A375 (cell line): ENCODE measurements at places on chromosomes 6 and 20. TPM values are rescaled to one million over a fixed set of nuclear protein-coding genes. Genes with fewer than 3 reads are reported as not detected.

IL17A gene
- total RNA-seq, result not detected in 2 replicates

CCN2 gene
- total RNA-seq, result 40.6 and 43.2 TPM in 2 replicates

TSBP1 gene
- total RNA-seq, result 0.08 TPM in 1 of 2 replicates, not detected in the other

ADGRF1 gene
- total RNA-seq, result 5.4 and 8.6 TPM in 2 replicates

HLA-F gene
- 16.2 and 18.7 TPM in 2 replicates for total RNA-seq

ELOVL2 gene
- total RNA-seq, result 0.24 and 0.30 TPM in 2 replicates

PTCRA gene
- not detected in 2 replicates for total RNA-seq

RFX6 gene
- total RNA-seq, result not detected in 2 replicates

KCTD20 gene
- 23.5 and 24.3 TPM in 2 replicates for total RNA-seq

PI16 gene
- total RNA-seq, result not detected in 2 replicates

CCN5 gene
- total RNA-seq, result not detected in 2 replicates

RHAG gene
- total RNA-seq, result not detected in 2 replicates

EDN3 gene
- not detected in 2 replicates for total RNA-seq

HSPA12B gene
- not detected in 2 replicates for total RNA-seq
